ENCODE measurements at places on chromosomes 2 and 18. TPM values are rescaled to one million over a fixed set of nuclear protein-coding genes. Genes with fewer than 3 reads are reported as not detected.

GRCh38 chr2:98458207-98458606, 13.5 kb downstream of the INPP4A start:
- no peak for DNase-seq
- H3K27ac ChIP-seq: no peak overlapping the region
- no peak overlapping the region for H3K4me3 ChIP-seq
- H3K36me3 ChIP-seq: no peaks in the 10 kb centered on the region

- no peaks in the 10 kb centered on the region for H3K27me3 ChIP-seq
- no peak for DNase-seq
- H3K36me3 ChIP-seq: no peaks in the 10 kb centered on the region
- no peak overlapping the region for H3K4me3 ChIP-seq
These were observed 28.0 kb downstream of the DNER start for GRCh38 chr2:229686122-229686919.

The PDE11A gene
- 9.4 TPM for total RNA-seq

- H3K27ac ChIP-seq: no peak overlapping the region
- H3K4me3 ChIP-seq: no peak overlapping the region
- H3K27me3 ChIP-seq: no peaks in the 10 kb centered on the region
- DNase-seq: no peak
- H3K36me3 ChIP-seq: no peaks in the 10 kb centered on the region
These were observed 18.4 kb upstream of the SLC20A1 start for GRCh38 chr2:112627060-112628040.

The FIGLA gene
- total RNA-seq: not detected
